ENCODE measurements at places on chromosomes 7 and 10.

DNA sequence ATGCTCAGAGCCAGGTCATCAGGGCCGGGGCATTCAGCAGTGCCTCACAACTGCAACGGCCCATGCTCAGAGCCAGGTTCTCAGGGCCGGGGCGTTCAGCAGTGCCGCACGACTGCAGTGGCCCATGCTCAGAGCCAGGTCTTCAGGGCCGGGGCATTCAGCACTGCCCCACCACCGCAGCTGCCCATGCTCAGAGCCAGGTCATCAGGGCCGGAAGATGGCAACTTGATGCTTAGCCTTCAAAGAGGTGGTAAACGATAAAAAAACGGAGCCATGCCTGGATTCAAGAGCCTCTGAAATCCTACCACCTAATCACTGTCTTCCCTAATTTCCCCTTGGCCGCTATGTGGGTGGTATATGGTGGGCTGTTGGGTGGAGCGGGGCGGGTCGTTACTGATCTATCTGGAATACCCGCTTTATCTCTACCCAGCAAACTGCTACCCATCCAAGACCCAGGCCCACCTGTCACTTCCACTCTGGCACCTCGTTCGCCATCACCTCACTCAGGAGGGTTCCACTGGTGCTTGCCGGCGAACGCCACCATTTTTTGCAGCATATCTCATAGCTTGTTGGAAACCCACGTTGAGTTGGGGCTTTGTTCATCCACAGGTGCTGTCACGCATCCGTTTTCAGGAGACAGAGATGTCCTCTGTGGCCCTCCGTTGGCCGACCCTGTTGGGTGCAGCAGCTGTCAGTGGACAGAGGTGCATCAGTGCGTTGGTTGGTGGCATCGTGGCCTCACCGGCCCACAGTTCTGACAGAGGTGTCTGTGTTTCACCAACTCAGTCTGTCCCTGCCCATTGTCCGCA is 221.1 kb downstream of the EBF3 start:
- no peak for DNase-seq

GRCh38 chr10:64369885-64370773 is 848.9 kb downstream of the REEP3 start:
- DNase-seq, result no peak

- DNase-seq, result no peak
These were observed 54.5 kb upstream of the FAM180A start for GRCh38 chr7:135803143-135803542.

DNA sequence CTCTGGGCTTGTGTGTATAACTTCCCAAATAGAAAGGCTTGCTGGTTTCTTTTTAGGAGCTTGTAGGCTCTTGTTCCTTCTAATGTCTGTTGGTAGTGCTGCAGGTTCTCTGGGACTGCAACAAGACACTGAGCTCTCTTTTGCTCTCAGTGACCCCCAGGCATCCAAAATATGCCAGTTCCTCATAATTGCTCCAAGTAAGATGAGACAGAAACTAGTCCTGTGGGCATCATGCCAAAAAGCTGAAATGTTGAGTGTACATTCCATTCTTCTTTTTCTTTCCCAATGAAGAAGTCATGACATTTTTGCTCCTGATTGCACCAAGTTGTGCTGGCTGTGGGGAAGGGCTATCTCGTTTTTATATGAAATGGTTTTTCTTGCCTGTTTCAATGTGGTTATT is 7.1 kb upstream of the BTBD16 start:
- no peak for DNase-seq

DNA sequence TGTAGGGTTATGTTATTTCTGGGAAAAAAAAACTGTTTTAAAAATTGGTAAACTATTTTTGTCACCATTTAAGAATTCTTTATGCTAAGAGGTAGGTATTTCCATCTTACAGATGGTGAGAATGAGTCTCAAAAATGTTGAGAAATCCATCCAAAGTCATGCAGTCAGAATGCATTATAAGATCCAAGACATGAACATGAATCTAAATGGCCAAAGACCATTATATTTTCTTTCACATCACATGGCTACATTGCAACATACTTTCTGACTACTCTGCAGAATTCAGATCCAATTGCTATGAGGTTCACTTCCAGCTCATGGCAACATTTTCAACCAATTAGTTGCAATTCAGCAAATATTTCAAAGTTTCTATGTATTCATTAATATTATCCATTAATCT is 181.2 kb downstream of the TWIST1 start:
- no peak for DNase-seq

GRCh38 chr10:51301644-51302043 is 227.4 kb downstream of the PRKG1 start:
- no peak for DNase-seq

GRCh38 chr7:129163875-129164544 is 19.5 kb downstream of the TSPAN33 start:
- no peak for DNase-seq

DNA sequence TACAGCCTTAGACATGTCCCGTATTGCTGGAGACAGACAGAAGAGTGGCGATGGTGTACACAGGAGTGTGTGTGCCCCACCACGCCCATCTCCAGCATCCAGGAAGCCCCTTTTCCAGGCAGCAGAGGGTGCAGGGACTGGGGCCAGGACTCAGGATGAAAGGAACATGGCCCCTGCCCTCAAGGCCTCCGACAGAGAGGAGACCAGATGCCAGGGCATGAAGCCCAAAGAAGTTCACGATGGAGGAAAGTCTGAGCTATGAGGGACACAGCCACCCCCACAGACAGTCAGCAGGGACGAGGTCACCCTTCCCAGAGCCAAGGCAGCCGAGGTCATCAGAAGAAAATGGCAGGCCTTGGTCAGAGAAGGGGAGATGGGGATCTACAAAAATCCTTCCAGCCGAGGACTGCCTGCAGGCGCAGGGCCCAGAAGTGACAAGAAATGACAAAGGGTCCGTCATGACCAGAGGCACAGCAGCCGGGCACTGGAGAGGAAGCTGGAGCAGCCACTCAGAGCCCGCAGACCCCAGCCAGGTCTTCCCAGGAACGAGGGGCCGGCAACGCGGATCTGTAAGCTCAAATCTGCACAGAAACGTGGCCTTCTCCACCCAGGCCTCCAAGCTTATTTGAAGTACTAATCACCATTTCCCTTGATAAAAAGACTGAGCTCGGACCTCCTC is 78.7 kb upstream of the PPP2R2D start:
- no peak for DNase-seq

Measured in activated CD4-positive, alpha-beta T cell treated with anti-CD3 and anti-CD28 coated beads, Interleukin-2, amount 50 U/mL, for 48 hours (primary cell).